ENCODE measurements at places on chromosomes 4 and X. TPM values are rescaled to one million over a fixed set of nuclear protein-coding genes. Genes with fewer than 3 reads are reported as not detected.

Gene MAD2L1
- 1.4 TPM for total RNA-seq

Gene MEPE
- total RNA-seq, result not detected

GRCh38 chr4:87868522-87868921, 35.8 kb downstream of the MEPE start:
- no peak for DNase-seq

DNA sequence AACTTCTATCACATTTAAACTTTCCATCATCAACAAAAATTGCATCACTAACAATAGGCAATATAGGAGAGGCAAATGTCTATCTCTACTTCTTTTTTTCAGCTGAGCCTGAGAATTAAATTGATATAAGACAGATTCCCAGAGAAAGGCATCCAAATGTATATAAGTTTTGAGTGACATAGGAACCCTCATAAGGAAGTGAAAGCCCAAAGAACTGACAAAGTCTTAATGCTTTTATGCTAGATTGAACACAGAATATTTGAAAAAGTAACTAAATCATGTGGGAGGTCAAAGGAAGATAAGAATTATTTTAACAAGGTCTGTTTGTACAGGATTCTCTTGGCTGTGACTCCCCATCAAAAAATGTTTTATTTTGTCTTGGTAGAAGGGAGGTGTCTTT, 714.9 kb downstream of the GRXCR1 start:
- DNase-seq, result no peak

Gene PLAC8
- 2.2 TPM for total RNA-seq

Gene RNF175
- 0.30 TPM for total RNA-seq

GRCh38 chr4:2842687-2843262, 869 bp upstream of the ADD1 start:
- DNase-seq, result no peak

Measured in Right ventricle myocardium inferior (tissue), 1 donor.